ENCODE measurements at places on chromosomes 12 and 14.

GRCh38 chr12:122354958-122355641, 67.4 kb downstream of the CLIP1 start:
- no peak for DNase-seq

DNA sequence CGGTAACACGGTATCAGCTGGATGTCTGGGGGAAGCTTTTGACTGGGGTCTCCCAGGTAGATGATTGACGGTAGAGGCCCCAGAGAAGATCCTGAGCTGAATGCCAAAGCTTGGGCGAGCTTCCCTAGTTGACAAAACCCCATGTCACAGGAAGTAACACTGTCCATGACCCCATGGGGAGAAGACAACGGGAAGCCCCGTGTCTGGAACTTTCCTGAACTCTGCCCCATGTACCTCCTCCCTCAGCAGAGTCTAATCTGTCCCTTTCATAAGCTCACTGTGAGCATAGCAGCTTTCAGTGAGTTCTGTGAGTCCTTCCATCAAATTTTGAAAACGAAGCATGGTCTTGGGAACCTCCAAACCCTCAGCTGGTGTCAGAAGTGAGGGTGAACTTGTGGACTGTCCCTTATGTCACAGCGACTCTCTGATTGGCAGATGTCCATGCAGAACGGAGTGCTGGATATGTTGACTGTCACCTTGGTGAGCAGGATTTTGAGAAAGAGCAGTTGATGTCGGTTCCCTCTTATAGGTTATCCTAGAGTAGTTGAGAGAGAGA, 29.7 kb upstream of the BEGAIN start:
- DNase-seq = no peak

GRCh38 chr12:7646178-7646475, 19.6 kb downstream of the APOBEC1 start:
- DNase-seq = no peak

DNA sequence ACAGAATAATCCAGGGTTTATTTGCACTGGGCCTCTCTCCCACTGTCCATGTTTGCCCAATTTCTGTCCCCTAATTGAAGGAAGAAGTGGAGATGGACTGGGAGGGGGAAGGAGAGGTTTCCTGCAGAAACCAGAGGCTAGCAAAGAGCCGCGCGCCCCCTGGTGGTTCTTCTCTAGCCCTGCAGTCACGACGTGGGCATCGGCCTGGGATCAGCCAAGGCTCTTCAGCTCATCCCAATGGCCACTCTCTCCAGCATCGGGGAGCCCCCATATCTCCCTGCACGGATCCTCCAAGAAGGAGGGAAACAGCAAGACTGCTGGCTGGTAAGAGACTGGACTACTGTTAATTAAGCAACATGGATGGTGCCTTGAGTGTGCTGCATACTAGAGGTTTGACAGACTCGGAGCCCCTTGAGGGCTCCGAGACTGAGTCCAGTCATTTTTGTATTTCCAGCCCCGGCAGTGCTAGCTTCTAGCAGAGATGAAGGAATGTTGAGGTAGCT, 18.7 kb downstream of the ZBTB39 start:
- no peak for DNase-seq

GRCh38 chr14:30077946-30078345, 150.3 kb upstream of the PRKD1 start:
- DNase-seq = no peak

- DNase-seq = no peak
These were observed 3.7 kb upstream of the RNASE9 start for GRCh38 chr14:20564501-20564997.

DNA sequence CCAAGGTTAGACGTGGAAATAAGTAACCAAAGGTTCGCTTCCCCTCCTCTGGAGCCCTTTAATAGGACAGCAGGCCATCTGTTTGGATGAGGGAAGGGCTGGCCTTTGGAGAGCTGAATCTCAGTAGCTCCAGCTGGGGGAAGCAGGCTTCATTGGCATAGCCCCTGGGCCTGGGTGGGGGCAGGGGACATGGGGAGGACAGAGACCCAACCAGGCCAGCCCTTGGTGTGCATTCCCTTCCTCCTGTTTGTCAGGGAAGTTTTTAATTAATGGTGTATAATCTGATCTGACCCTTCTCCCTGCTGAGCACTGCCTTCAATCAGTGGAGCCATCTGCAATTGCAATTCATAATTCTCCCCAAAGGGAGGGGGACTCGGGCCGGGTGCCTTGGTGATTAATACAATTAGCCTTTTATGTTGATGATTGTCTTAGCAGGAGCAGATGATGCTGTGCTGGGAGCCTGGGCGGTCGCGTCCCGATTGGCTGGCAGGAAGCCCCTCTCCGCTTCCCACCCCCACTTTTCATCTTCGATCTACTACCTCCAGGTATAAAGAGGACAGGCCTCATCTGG, 6.4 kb downstream of the AQP6 start:
- no peak for DNase-seq

DNA sequence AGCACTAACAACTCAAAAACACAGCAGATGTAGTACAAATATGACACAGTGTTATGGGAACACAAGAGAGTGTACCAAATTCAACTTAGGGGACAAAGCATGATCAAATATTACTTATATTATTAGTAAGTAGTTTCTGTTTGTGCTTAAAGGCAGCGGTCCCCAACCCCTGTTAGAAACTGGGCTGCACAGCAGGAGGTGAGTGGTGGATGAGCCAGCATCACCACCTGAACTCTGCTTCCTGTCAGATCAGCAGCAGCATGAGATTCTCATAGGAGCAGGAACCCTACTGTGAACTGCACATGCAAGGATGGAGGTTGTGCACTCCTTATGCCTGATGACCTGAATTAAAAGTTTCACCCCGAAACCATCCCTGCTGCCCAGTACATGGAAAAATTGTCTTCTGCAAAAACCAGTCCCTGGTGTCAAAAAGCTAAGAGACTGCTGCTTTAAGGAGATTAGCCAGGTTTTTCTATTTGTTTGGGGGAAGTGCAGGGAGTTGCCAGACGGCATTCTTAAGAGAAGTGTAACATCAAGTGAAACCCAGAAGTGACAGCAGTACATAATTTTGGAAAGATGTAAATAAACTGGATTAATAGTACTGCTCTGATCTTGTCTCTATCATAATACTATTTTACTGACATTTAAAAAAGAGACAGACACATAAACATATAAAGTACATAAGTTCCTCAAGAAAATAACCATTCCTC, 26.7 kb downstream of the GTF2A1 start:
- no peak for DNase-seq

- no peak for DNase-seq
These were observed 168.1 kb upstream of the DAAM1 start for GRCh38 chr14:59020382-59020781.

DNA sequence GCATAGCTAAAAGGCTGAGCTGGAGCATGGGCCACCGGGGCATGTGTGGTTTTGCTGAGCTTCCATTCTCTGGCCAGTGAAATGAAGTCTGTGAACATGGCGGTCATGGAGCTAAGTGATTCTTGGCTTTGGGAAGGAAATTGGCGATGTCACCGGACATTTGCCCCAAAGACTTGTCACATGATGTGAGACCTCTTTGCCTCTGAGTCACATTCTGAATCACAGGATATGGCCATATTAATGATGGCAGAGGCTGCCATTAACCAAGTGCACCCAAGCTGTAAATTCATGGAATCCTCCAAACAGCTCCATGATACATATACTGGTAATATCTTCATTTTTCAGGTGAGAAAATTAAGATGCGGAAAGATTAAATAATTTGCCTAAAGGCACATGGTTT, 27.4 kb upstream of the BATF start:
- no peak for DNase-seq

DNA sequence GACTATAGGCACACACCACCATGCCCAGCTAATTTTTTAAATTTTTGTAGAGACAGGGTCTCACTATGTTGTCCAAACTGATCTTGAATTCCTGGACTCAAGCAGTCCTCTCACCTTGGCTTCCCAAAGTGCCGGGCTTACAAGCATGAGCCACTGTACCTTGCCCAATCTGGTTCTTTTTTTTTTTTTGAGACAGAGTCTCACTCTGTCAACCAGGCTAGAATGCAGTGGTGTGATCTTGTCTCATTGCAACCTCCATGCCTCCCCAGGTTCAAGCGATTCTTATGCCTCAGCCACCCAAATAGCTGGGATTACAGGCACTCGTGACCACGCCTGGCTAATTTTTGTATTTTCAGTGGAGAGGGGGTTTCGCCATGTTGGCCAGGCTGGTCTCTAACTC, 15.4 kb downstream of the MRPL42 start:
- DNase-seq = no peak

DNA sequence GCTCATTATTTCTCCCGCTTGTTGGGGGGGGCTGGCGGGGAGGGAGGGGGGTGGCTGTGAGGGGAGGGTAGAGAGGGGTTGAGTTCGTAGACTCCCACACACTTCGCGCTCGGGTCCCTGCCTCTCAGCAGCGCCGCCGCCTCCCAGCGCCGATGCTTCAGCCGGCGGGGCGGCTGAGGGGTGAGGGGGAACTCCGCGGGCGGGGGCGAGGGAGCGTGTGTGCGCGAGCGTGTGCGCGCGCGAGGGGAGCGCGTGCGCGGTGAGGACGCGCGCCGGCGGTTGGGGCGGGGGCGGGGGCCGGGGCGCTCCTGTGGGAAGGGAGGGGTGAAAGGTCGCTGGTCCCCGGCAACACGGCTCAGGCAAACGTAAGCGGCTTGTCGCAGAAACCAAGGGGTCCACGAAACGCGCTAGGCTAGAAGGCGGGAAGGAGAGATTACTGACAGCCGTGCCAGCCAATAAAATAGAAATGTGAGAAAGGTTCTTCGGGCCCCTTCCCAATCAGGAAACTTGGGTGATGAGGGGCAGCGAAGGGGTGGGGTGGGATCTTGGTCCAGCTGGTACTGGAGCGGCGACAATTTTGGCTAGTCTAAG, 343 bp upstream of the NOVA1 start:
- peak; percentile 18 for DNase-seq

DNA sequence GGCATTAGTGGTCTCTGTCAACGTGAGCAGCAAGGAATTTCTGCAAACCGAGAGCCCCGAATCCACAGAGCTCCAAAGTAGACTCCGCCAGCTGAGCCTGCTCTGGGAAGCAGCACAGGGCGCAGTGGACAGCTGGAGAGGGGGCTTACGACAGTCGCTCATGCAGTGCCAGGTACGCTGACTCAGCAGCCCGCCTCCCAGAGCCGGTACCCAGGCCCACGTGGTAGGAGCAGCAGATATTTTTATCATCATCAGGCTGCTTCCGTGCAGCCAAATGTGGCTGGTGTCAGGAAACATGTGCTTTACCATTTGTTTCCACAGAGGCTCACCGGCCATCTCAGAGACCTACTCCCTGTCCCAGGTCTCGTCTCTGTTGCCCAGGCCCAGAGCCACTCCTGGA, 73.7 kb downstream of the ESR2 start:
- no peak for DNase-seq

DNA sequence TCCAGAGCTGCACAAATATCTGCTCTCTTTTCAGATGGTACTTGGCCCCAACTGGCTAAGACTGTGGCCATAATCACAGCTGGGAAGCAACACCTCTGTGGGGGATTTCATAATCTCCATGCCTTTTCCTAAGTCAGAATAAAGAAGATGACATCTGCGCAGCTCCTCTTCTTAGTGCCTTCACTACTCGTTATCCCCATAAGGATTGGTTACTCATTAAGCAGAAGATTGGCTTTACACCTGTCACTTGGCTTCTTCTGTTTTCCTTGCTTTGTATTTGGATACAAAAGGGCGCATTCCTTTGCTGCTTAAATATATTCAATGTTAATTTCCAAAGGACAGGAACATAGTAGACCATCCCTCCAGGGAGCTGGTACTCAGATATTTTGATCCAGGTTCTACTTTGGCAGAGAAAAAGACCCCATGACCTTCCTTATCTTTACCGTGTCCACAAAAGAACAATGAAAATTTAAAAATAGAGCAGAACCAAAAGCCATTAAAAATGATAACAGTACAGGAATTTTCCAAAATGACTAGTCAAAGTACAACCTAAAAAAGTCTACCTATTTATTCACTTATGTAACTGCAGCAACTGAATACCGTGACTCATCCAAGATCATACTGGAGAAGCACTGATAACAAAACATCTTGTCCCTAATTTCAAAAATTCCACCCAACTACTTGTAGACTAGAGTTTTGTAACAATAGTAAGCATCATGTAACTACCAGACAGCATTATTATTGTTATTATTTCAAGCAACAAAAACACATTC, 352.3 kb upstream of the TMPO start:
- DNase-seq = no peak

DNA sequence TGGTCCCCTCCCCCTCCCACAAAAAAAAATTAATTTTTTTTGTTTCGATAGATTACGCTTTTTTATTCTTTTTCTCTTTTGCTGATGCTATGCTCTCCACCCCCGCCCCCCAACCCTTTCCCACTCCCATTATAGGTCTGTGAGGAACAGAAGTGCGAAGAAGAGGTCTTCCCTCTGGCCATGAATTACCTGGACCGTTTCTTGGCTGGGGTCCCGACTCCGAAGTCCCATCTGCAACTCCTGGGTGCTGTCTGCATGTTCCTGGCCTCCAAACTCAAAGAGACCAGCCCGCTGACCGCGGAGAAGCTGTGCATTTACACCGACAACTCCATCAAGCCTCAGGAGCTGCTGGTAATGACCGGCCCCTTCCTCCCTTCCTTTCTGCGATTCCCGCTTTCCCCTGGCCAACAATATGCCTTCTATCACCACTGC, 2.3 kb downstream of the CCND2 start:
- no peak for DNase-seq

GRCh38 chr14:67675219-67675582, 769 bp upstream of the VTI1B start:
- no peak for DNase-seq

GRCh38 chr14:93878871-93879270, 48.3 kb upstream of the FAM181A start:
- no peak for DNase-seq

- no peak for DNase-seq
These were observed 58.0 kb upstream of the RTRAF start for GRCh38 chr14:51931308-51931707.

- DNase-seq = no peak
These were observed 12.5 kb upstream of the INF2 start for GRCh38 chr14:104676694-104677511.
